Activated T-helper 1 cell treated with anti-CD3 and anti-CD28 coated beads, Interleukin-2, amount 50 U/mL, for 16 hours (primary cell): ENCODE measurements at places on chromosomes 1 and 21.

GRCh38 chr1:246815693-246816270 is 91.6 kb downstream of the SCCPDH start:
- no peak for DNase-seq

GRCh38 chr1:22978299-22978698 is 5.6 kb upstream of the LACTBL1 start:
- DNase-seq, result no peak

GRCh38 chr1:16145662-16146278 is 10.1 kb downstream of the EPHA2 start:
- DNase-seq, result no peak

- no peak for DNase-seq
These were observed 16.0 kb upstream of the GBP1 start for GRCh38 chr1:89081005-89081404.

- DNase-seq, result no peak
These were observed 29.0 kb upstream of the KCNN3 start for GRCh38 chr1:154899041-154899440.

DNA sequence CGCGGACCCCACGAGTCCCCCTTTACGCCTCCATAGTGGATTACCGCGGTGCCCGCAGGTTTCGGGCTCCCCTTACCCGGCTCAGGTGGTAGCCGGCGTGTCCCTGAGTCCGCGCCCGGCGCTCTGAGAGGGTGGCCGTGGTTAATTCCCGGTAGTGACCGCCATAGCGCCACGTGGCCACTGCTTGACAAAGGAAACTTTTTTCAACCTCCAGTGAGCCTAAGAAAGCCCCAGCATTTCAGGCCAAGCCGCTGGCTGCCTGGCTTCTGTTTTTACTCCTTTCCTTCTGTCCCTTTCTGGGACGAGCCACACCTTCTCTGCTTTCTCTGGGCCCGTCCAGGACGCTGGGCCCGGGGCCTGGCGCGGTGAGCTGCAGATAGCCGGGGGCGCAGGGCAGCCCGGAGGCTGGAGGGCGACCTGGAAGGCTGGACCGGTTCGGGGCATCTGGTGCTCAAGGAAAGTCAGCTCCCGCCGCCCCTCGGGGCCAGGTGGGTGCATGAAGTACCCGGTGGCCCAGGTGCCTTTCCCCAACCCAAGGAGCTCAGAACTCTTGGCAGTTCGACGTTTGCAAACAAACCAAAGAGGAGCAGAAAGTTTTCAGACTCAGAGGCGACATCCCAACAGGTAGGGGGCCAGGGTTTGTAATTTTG is 540 bp upstream of the C1orf198 start:
- DNase-seq, result no peak

GRCh38 chr1:86913399-86913895 is 479 bp downstream of the SELENOF start:
- peak; percentile 6 for DNase-seq

DNA sequence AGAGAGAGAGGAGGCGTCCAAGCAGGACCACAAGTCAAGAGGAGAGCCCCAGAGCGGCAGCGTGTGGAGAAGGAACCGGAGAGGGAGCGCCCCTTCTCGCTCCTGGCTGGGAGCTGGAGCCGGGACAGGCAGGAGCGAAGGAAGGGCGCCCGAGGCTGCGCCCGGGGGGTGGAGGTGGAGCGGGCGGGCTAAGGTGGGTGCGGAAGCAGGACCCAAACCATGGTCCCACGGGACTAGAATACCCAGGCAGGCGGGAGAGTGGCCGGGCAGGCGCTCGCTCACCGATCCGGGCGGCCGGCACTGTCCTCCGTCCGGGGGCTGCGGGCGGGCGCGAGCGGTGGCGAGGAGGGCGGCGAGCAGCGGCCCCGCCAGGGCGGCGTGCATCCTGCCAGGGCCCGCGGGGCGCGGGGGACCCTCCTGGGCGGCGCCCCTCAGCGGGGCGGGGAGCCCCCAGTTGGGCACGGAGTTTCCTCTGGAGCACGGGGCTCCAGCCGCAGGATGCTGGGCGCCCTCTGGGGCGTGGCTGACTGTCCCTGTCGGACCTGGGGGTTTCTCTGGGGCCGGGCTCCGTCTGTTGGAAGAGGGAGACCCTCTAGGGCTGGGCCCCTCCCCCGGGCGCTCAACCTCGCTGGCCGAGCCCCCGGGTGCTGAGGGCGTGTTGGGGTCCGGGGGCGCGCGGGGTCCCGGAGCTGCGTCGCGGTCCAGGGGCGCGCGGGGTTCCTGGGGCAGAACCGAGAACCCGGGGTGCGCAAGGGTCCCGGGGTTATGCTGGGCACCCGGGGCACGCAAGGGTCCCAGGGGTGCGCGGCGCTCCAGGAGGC is 569 bp downstream of the TRABD2B start:
- DNase-seq, result no peak
